Stimulated activated CD8-positive, alpha-beta memory T cell treated with anti-CD3 and anti-CD28 coated beads, Interleukin-12 subunit alpha, Interleukin-12 subunit beta, amount 100 ng/mL, for 1 hour (primary cell): ENCODE measurements at places on chromosomes 7 and 10.

GRCh38 chr10:45429790-45430189, 55.8 kb downstream of the ALOX5 start:
- DNase-seq, result no peak

DNA sequence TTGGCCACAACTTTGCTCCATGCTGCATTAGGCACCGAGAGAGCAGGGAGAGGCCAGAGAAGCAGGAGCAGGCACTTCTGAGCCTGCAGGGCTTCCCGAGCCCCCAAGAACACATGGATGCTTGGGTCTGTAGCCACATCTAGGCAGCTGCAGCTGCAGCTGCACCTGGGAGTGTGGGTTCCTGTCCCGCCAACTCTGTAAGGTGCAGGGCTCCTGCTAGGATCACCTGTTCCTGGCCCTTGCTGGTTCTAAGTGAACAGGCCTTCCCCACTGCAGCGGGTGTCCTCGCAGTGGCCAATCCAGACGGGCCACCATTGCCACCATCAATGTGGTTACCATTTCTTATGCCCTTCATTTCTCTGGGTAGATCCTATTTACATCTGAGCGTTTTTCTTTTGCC, 330.3 kb downstream of the AUTS2 start:
- DNase-seq, result no peak

GRCh38 chr7:70240873-70241272, 642.6 kb downstream of the AUTS2 start:
- no peak for DNase-seq

GRCh38 chr7:92636018-92636560, 45.9 kb upstream of the FAM133B start:
- DNase-seq, result no peak

DNA sequence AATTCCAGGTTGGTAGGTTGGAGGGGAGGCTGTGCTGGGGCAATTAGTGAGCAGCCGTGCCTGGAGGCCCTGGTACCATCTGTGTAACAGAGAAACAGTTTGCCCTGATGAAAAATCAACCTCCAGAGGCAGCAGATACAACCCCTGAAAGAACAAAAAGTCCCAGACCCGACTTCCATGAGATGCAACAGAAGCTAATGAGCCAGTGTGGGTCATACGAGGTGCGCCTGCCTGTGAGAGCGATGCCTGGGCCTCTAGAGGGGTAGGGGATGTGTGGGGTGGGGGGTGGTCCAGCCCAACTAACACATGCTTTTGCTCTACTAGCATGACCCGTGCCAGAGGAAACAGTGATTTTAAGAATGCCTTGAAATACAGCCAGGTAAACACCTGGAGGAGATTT, 39.3 kb downstream of the CELF2 start:
- no peak for DNase-seq

GRCh38 chr10:92702301-92702916, 12.7 kb downstream of the HHEX start:
- no peak for DNase-seq

DNA sequence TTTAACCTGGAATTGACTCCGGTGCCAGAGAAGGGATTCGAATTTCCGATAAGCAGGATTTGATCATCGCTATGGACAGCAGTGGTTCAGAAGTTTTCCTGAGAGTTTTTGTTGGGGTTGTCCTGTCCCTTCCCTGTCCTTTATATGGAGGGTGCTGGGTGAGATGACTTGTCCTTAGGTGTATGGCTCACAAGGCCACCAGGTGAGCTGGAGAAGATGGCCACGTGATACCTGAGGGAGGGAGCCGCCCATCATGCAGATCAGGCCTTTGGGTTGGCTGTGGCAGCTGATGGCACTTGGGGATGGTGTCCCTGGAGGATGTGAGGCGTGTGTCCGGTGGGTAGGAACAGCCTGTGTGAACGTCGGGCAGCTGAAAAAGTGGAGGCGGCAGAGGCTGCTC, 187.7 kb downstream of the PTPN20 start:
- no peak for DNase-seq

GRCh38 chr10:122267849-122268737, 3.0 kb upstream of the BTBD16 start:
- peak; percentile 37 for DNase-seq

DNA sequence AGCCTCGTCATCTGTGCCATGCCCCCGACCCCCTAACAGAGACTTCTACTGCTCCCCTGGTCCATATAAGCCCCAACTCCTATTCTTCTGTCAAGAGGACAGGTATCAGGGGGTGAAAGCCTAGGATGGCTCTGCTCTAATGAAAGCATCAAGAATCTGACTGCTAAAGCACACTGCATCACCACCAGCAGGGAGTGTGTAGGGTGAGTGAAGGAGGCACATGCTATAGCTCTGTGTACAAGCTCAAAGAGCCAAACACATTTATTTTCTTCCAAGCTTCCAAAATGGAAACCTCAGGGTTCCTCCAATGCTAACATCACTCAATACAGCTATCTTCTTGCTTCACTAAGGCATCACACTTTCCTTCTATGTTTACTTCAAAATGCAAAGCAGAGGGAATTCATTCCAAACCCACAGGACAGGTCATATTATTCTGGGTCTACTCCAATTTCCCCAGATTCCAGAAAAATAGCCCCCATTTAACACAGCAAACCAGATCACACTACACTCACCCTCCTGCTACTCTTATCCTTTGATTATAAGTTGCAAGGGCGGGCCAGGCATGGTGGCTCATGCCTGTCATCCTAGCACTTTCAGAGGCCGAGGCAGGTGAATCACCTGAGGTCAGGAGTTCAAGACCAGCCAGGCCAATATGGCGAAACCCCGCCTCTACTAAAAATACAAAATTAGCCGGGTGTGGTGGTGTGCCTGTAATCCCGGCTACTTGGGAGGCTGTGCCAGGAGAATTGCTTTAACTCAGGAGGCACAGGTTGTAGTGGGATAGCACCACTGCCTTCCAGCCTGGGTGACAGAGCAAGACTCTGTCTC, 36.6 kb downstream of the RHEB start:
- DNase-seq, result no peak

DNA sequence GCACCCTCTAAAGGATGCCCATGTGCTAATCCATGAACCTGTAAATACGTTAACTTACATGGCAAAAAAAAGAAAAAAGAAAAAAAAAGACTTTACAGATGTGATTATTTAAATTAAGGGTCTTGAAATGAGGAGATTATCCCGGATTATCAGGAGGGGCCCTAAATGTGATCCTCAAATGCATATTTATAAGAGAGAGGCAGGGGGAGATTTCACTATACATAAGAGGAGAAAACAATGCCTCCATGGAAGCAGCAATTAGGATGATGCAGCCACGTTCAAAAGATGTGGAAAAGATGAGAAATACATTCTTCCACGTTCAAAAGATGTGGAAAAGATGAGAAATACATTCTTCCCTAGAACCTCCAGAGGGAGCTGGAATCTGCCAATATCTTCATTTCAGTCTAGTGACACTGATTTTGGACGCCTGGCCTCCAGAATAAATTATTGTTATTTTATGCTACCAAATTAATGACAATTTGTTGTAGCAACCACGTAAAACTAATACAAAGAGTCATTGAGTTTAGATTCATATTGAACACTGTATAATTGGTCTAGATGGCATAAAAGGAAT, 328.4 kb upstream of the GNAI1 start:
- no peak for DNase-seq
